HCT116 (cell line): ENCODE measurements at places on chromosomes 2 and 18.

DNA sequence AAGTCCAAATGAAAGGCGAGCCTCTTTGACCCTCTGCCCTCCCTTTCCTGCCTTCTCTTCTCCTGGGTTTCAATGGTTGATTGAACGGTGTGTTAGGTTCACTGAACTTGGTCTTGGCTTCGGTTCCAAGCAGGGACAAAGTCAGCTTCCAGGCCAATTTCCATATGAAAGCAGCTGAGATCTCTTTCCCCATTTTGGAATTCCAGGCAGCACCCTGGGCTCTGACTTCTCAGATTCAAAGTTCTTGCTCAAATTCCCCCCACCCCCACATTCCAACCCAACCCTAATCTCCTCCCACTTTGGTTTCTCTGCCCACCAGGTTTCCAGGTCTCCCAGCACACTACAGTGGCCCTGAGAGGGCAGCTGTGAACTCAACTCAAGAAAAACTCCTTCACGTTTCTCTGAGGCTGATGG lies 231.0 kb downstream of the INSIG2 start:
- H3K4me3 ChIP-seq, result no peak overlapping the region
- no peak overlapping the region for H3K27ac ChIP-seq
- DNase-seq, result no peak
- H3K4me1 ChIP-seq, result no peaks in the 10 kb centered on the region
- H3K36me3 ChIP-seq, result no peaks in the 10 kb centered on the region

GRCh38 chr2:134181219-134181618 lies 72.7 kb upstream of the MGAT5 start:
- no peaks in the 10 kb centered on the region for H3K4me1 ChIP-seq
- no peak for DNase-seq
- H3K4me3 ChIP-seq, result no peak overlapping the region
- H3K27me3 ChIP-seq, result no peaks in the 10 kb centered on the region
- no peak overlapping the region for H3K27ac ChIP-seq

DNA sequence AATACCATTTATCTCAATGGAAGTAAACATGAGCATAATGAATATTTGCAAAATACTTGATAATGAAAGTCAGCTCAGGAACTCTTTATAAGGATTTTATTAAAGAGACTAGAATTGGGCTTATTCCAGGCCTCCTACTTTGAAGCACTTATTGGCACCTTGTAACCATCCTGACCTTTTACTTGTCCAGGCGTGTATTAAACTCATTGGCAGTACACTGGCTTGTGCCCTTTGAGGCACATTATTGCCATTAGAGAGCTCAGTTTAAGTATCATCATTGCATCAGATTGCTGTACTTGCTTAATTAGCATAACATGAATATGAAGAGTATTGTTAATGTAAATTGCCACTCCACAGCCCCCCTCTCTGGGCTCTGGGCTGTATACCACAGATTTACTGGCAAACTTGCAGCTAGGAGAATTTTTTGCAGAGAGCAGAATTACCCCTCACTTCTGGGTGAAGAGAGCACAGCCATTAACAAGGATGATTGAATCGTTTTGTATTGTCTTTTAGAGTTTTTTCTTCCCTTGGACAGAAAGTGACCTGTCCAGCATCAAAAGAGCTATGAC lies 72.5 kb downstream of the XIRP2 start:
- no peaks in the 10 kb centered on the region for H3K4me1 ChIP-seq
- DNase-seq, result no peak
- H3K4me3 ChIP-seq, result no peak overlapping the region
- no peaks in the 10 kb centered on the region for H3K27me3 ChIP-seq

- H3K27me3 ChIP-seq, result no peaks in the 10 kb centered on the region
- H3K36me3 ChIP-seq, result no peaks in the 10 kb centered on the region
- peaks cover 14% of the 10 kb centered on the region for H3K4me1 ChIP-seq
- H3K4me3 ChIP-seq, result no peak overlapping the region
Measured at GRCh38 chr2:191693778-191694177, 15.8 kb downstream of the NABP1 start.

GRCh38 chr2:133642791-133643191 lies 74.5 kb upstream of the NCKAP5 start:
- DNase-seq, result no peak
- H3K4me1 ChIP-seq, result peaks cover 13% of the 10 kb centered on the region
- H3K27me3 ChIP-seq, result no peaks in the 10 kb centered on the region
- H3K27ac ChIP-seq, result no peak overlapping the region

DNA sequence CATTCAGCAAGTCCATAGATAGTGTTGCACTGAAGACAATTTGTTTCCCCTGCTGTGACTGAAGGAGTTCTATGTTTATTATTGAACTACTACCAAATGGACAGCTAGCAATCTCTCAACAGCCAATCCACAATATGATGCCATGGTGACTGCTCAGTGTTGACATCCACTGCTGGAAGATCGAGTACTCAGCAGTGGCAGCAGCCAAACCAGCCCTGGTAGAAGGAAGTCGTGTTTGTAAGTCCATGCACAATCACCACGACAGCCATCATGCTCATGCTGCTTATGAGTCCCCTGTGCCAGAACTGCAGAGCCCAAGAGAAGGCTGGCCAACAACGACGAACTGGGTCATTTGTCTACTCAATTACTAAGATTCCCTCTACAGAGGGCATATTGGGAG lies 66.4 kb downstream of the OSR1 start:
- H3K4me1 ChIP-seq, result no peaks in the 10 kb centered on the region
- no peaks in the 10 kb centered on the region for H3K36me3 ChIP-seq
- no peaks in the 10 kb centered on the region for H3K27me3 ChIP-seq
- H3K27ac ChIP-seq, result no peak overlapping the region

GRCh38 chr2:88530081-88530480 lies 77.6 kb upstream of the FOXI3 start:
- H3K4me1 ChIP-seq, result no peaks in the 10 kb centered on the region
- no peak overlapping the region for H3K27ac ChIP-seq
- no peaks in the 10 kb centered on the region for H3K27me3 ChIP-seq
- DNase-seq, result no peak
- H3K4me3 ChIP-seq, result no peak overlapping the region

DNA sequence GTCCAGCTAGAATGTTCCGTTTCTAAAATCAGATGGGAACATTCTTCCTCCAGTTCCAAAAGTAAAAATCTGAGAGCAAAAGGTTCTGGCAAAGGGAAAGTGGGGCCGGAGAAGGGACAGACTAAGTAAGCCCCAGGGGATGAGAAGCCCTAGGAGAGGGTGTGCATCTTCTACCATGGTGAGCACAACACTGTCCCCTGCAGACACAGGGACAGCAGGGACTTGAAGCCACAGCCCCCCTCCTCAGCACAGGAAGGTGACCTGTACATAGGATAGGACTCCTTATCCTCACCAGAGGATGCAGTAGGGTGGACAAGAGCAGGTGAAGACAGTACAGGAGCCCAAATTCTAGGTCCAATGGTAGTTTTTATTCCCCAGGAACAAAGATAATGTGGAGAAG lies 12.6 kb upstream of the ATRAID start:
- no peak overlapping the region for H3K27ac ChIP-seq
- H3K36me3 ChIP-seq, result peaks cover 29% of the 10 kb centered on the region; the same call in 1 of the 2 replicates
- DNase-seq, result no peak
- no peak overlapping the region for H3K4me3 ChIP-seq

GRCh38 chr2:238063414-238064189 lies 2.8 kb downstream of the SCLY start:
- DNase-seq, result no peak
- peaks cover 22% of the 10 kb centered on the region; the same call in 1 of the 2 replicates for H3K4me1 ChIP-seq
- no peaks in the 10 kb centered on the region for H3K27me3 ChIP-seq
- H3K36me3 ChIP-seq, result peaks cover 33% of the 10 kb centered on the region; the same call in 1 of the 2 replicates
- no peak overlapping the region for H3K27ac ChIP-seq

DNA sequence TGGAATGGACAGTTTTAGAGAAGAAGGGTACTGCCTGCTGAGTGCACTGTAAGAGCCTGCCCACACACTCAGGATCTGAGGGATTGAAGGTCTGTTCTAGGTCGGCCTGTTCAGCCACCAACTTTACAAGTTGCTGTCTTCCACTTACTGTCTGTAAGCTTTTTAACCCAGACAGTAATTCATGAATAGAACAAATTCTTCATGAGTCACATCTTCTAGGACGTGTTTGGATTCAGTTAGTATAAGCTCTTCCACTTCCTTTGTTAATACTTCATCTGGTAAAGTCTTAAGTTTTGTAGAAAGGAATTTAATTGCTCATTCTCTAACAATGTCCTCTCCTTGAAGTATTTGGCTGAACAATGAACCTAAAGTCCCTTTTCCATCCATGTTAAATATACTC lies 74.6 kb downstream of the PDE11A start:
- no peak overlapping the region for H3K27ac ChIP-seq
- DNase-seq, result no peak
- no peaks in the 10 kb centered on the region for H3K4me1 ChIP-seq
- H3K4me3 ChIP-seq, result no peak overlapping the region
- H3K27me3 ChIP-seq, result no peaks in the 10 kb centered on the region

- no peaks in the 10 kb centered on the region for H3K27me3 ChIP-seq
- no peaks in the 10 kb centered on the region for H3K36me3 ChIP-seq
- peaks cover 16% of the 10 kb centered on the region for H3K4me1 ChIP-seq
- no peak overlapping the region for H3K4me3 ChIP-seq
- no peak for DNase-seq
- no peak overlapping the region for H3K27ac ChIP-seq
Measured at GRCh38 chr2:190334479-190335224, 8.7 kb upstream of the INPP1 start.

- no peak for DNase-seq
- H3K4me3 ChIP-seq, result no peak overlapping the region
- H3K4me1 ChIP-seq, result no peaks in the 10 kb centered on the region
- no peaks in the 10 kb centered on the region for H3K27me3 ChIP-seq
- H3K36me3 ChIP-seq, result no peaks in the 10 kb centered on the region
- H3K27ac ChIP-seq, result no peak overlapping the region
Measured at GRCh38 chr2:8569332-8569930, 112.4 kb upstream of the ID2 start.

DNA sequence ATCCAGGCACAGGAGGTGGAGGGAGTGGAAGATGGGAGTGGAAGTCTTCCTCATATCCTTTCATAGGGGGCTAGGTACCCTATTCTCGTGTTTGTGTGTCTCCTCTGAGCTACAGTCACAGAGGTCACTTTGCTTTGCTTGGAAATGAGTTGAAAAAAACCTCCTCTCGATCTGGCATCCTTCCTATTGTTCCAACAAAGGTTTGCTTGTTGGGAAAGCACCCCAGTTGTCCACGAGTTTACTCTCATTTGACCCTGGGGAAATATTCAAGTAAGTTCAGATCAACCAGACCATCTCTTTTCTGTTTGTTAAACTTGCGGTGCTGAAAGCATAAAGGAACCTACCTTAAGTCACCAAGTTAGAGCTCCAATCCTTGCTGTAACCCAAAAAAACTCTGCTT lies 59.3 kb downstream of the ARHGEF33 start:
- H3K36me3 ChIP-seq, result no peaks in the 10 kb centered on the region
- H3K27ac ChIP-seq, result no peak overlapping the region
- DNase-seq, result no peak
- peaks cover 28% of the 10 kb centered on the region for H3K4me1 ChIP-seq
- no peaks in the 10 kb centered on the region for H3K27me3 ChIP-seq
- no peak overlapping the region for H3K4me3 ChIP-seq

DNA sequence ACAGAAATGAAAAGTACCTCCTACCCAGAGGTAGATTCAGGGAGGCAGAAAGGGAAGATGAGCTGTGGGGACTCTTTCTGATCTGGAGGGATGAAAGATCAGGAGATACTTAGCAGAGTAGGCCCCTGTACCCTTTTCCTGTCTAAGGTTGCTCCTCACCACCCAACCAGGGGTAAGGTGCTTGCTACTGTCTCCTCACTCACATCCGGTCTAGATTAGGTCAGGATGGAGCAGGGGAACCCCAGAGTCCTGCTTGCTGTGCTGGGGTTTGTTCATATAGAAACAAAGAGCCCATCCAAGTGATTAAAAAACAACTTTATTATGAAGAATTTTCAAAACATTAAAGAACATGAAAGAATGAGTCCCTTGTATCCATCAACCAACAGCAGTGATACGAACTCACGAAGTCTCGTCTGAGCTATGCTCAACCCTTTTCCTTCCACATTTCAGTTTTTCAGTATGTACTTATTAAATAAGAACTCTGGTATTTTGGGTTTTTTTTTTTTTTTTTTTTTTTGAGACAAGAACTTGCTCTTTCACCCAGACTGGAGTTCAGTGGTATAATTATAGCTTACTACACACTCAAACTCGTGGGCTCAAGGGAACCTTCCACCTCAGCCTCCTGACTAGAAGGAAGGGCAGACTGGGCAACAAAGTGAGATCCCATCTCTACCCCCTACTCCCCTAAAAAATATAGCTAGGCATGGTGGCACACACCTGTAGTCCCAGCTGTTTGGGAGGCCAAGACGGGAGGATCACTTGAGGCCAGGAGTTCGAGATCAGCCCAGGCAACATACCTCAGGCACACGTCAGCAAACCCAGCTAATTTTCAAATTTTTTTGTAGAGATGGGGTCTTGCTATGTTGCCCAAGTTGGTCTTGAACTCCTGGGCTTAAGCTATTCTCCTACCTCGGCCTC lies 28.5 kb upstream of the MCFD2 start:
- no peaks in the 10 kb centered on the region for H3K27me3 ChIP-seq
- H3K4me1 ChIP-seq, result peaks cover 15% of the 10 kb centered on the region
- DNase-seq, result no peak
- H3K36me3 ChIP-seq, result no peaks in the 10 kb centered on the region
- H3K27ac ChIP-seq, result no peak overlapping the region
- no peak overlapping the region for H3K4me3 ChIP-seq

DNA sequence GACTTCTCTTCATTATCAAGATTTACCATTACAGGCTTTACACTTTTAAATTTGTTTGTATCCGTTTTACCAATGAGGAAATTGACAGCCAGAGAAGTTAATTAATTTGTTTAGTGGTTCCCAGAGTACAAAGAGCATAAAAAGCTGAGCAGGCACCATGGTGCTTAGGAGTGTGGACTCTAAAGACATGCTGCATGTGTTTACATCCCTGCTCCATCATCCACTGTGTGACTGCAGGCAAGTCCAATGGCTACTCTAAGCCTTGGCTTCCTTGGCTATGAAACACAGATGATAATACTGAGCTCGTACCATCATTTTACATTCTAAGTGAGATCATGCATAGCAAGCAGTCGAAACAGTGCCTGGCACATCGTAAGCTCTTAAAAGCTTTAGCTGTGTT lies 108.0 kb upstream of the SLC35G4 start:
- no peak for DNase-seq
- H3K4me3 ChIP-seq, result no peak overlapping the region
- no peak overlapping the region for H3K27ac ChIP-seq
- peaks cover 23% of the 10 kb centered on the region for H3K27me3 ChIP-seq
- H3K4me1 ChIP-seq, result peaks cover 16% of the 10 kb centered on the region

DNA sequence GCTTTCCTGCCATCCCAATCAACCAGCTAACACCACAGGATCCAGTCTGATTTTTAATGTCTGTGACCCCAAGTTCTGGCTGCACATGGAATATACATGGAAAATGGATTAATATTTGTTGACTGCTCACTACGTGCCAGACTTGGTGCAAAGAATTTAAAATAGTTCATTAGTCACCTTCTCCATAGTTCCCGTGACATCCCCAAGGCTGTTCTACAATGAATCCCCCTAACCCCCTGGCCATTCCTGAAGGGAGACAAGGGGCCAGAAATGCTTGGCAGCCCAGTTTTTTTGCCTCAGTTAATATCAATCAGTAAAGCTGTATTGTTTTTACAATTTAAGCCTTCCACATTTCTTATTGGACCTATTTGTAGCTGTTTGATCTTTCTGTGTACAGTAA lies 71.0 kb upstream of the ST3GAL5 start:
- no peaks in the 10 kb centered on the region for H3K27me3 ChIP-seq
- H3K4me1 ChIP-seq, result peaks cover 5% of the 10 kb centered on the region; the same call in 1 of the 2 replicates
- H3K27ac ChIP-seq, result no peak overlapping the region
- H3K4me3 ChIP-seq, result no peak overlapping the region
- no peak for DNase-seq
- H3K36me3 ChIP-seq, result no peaks in the 10 kb centered on the region
